ENCODE measurements at places on chromosomes 16 and 17. TPM values are rescaled to one million over a fixed set of nuclear protein-coding genes. Genes with fewer than 3 reads are reported as not detected.

DNA sequence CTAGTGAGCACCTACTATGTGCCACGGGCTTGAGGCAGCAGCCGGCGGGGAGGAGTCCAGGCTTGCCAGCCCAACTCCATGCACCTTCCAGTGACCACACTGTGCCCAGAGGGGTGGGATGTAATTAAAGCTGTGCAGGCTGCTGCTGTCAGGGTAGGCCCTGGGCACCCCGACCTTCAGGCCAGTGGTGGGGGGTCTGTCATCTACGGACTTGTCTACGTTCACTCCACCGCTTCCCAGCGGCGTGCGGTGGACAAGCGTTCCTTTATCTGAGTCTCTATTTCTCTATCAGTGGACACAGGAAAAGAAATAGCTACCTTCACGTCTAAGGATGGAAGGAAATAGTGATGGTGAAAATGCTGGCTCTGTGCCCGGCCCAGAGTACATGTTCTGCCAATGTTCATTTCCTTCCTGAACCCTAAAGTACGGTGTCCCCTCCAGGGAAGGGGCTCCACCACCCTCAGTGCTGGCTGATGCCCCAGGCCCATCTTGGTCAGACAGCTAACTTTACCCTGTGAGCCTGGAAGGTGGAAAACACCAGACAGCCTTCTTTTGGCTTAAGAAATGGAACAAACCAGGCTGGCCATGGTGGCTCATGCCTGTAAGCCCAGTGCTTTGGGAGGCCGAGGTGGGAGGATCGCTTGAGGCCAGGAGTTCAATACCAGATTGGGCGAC is 135.2 kb downstream of the SDK2 start:
- no peak for DNase-seq

DNA sequence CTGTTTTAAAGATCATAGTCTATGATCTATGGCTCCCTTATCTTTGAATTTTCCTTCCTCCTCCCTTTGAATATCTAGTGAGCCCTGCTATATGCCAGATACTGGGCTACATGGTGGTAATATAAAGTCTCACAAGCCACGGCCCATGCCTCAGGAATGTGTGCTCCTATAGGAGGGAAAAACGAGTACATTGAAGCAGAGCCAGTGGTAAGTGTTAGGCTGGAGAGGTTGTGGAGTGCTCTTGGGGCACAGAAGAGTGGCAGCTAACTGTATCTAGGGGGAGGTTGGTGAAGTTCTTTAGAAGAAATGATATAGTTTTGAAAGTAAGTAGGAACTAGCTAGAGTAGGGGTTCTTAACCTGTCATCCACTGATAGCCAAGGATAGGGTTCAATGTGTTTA is 105.8 kb upstream of the PMFBP1 start:
- DNase-seq, result no peak

DNA sequence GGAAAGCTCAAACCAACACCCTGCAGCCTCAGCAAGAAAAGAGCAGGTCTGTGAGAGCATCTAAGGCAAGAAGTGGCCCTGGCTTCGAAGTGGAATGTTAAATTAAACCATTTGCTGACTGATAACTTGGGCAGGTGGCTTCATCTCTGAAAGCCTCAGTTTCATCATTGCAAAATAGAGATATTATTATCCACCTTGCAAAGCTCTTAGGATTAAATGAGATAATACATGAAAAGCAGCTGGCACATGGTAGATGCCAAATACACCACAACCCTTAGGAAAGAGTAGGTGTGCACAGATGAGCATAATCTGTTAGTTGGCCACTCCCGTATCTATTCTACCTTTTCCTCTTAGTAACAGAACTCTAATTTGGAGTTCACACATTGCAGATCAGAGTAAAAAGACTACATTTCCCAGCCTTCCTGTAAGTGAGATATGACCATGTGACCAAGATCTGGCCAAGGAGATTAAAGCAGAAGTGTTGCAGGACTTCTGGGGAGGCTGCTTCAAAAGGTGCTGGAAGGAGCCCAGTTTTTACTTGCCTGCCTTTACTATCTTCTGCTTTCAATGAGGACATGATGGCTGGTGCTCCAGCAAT is 288.7 kb downstream of the SOX9 start:
- DNase-seq, result no peak

Gene PRDM7
- not detected for total RNA-seq

Gene DRC3
- total RNA-seq, result 1.8 TPM

- no peak for DNase-seq
These were observed 28.1 kb downstream of the MAPK8IP3 start for GRCh38 chr16:1734123-1734522.
